ENCODE measurements at places on chromosomes 7 and 10. TPM values are rescaled to one million over a fixed set of nuclear protein-coding genes. Genes with fewer than 3 reads are reported as not detected.

DNA sequence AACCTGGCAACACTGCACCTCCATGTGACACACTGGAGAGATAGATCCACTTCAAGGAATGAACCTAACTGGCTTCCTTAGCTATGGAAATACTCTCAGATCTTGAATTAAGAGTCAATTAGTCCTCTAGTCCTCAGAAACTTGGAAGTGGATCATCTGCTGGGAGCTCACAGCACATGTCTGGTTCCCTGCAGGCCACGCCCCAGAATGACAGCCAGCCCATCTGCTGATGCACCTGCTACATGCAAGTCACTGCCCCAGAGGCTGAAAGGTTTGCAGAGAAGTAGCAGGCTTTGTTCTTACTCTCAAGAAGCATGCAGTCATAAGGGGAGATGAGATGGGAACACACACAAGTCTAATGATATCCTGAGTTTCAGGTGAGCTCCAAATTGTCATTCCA, 275.9 kb downstream of the SKAP2 start:
- DNase-seq = no peak

GRCh38 chr7:142440219-142440905, 182.5 kb upstream of the PRSS58 start:
- no peak for DNase-seq

GRCh38 chr7:100475549-100475948, 3.5 kb downstream of the TSC22D4 start:
- DNase-seq = no peak

Gene CHRM2
- total RNA-seq = 83.7 TPM

Gene LRRN3
- 0.40 TPM for total RNA-seq

Gene NRAP
- total RNA-seq = 1,029 TPM

Measured in cardiac septum (tissue), 1 donor.